ENCODE measurements at places on chromosomes 5 and 9.

- DNase-seq: no peak
These were observed 96.7 kb downstream of the CAVIN4 start for GRCh38 chr9:100674419-100675122.

DNA sequence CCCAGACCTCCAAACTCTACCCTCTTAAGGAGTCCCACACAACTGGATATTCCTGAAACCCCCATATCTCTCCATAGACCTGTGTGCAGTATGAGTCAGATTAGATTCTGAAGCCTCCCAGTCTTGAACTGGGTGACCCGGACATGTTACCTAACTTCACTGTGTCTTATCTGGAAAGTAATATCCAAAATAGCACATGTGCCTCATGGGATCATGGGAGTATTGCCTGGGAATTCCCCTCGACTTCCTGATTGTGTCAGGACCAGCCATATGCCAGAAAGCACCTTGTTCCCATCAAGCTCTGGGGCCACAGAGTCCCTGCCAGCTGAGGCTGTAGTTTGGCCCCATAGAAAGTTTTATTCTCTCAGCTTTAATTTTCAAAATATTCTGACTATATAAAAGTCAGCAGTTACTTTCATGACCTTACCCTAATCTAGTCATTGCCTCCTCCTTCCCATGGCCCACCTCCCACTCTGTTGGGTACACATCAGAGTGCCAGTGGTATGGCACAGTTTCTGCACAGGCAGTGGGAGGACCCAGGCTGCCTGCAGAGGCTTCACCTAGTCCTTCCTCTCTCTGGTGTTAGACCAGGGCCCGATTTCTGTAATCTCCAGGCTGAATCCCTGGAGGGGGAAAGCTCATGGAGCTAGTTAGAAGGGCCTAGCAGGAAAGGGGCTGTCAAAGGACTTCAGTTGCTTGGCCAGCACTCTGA is 19.5 kb upstream of the B4GALT1 start:
- no peak for DNase-seq

DNA sequence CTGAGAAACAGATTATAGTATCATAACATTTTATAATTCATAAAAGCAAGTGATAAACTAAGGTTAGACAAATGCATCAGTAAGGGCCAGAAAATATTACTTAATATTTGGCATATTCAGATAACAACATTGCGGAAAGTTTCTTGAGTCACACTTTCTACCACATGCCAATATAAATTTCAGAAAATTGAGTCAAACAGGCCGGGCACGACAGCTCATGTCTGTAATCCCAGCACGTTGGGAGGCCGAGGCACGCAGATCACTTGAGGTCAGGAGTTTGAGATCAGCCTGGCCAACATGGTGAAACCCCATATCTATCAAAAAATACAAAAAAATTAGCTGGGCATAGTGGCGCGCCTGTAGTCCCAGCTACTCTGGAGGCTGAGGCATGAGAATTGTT is 47.1 kb downstream of the SLC38A9 start:
- no peak for DNase-seq

- DNase-seq: no peak
These were observed 11.0 kb downstream of the MPDZ start for GRCh38 chr9:13268469-13268868.

GRCh38 chr5:44266882-44267576 is 122.2 kb downstream of the FGF10 start:
- no peak for DNase-seq

- no peak for DNase-seq
These were observed 133.4 kb downstream of the SUSD1 start for GRCh38 chr9:112041536-112042243.

DNA sequence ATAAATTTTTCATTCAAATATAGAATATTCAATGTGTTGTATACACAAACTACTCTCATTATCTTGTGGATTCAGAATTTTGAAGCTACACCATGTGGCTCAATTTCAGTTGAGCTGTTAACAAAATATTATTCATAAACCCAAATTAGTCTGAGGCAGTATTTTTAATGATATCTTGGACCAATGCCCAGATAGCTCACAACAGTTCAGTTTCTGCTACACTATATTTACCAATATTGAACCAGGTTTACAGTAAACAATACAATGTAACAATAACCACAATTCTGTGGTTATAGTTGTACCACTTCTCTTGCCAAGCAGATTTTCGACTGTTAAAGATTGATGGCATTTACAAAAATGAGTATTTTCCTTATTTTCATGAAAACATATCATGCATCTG is 99.9 kb downstream of the SSBP2 start:
- no peak for DNase-seq

DNA sequence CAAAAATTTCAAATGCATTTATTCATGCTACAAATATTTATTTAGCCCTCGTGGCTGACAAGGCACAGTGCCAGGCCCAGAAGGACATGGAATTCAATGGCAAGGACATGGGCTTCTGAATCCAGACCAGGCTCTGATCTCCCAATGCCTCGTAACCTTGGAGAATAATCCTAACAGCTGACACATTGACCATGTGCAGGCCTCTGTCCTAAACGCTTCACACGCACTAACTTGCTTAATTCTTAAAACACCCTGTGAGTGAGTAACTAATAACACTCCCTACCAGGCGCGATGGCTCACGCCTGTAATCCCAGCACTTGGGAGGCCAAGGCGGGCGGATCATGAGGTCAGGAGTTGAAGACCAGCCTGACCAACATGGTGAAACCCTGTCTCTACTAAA is 33.2 kb downstream of the MYO10 start:
- DNase-seq: no peak

- DNase-seq: no peak
These were observed 17.8 kb upstream of the IFNB1 start for GRCh38 chr9:21095561-21095960.

DNA sequence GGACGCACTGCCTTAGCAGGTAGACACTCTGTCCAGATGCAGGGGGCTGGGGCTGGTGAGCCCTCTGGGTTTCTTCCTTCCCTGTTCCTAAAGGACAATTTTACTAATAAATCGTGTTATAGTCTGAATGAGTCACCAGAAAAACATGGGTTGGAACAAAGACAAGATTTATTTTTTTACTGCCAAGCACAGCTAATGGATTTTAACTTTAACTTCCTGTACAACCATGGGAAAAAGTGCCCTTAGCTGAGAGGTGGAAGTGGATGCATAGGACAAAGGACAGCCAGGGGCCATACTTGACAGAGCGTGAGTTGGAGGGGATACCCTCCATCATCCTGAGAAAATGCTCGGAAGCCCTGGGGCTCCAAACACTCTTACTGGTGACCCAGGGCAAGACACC is 300.7 kb downstream of the MSX2 start:
- DNase-seq: no peak

- DNase-seq: peak; percentile 1
These were observed 76.8 kb downstream of the STK10 start for GRCh38 chr5:172110921-172111851.

- DNase-seq: no peak
These were observed 321.9 kb downstream of the CDK5RAP2 start for GRCh38 chr9:120258096-120258495.

GRCh38 chr5:16888694-16889124 is 47.4 kb downstream of the MYO10 start:
- DNase-seq: no peak
